ENCODE measurements at places on chromosomes 13 and 19.

GRCh38 chr13:78193846-78194245 is 275.2 kb upstream of the EDNRB start:
- DNase-seq: peak; percentile 79

DNA sequence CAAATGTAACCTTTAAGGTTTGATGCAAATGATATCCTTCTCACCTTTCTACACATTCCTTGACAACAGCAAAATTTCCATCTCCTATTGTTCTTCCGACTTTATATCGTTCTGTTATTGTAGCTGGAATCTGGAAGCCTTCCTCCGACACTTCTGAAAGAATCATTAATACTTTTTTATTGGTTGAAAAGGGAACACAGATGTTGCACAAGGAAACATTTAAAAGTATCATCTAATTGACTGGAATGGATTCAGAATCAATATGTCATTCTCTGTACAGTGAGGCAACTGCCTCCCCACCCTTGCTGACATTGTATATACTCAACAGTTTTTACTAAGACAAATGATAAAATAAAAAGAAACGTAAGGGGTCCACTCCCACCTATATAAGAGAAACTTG is 295.2 kb downstream of the DCLK1 start:
- no peak for DNase-seq

DNA sequence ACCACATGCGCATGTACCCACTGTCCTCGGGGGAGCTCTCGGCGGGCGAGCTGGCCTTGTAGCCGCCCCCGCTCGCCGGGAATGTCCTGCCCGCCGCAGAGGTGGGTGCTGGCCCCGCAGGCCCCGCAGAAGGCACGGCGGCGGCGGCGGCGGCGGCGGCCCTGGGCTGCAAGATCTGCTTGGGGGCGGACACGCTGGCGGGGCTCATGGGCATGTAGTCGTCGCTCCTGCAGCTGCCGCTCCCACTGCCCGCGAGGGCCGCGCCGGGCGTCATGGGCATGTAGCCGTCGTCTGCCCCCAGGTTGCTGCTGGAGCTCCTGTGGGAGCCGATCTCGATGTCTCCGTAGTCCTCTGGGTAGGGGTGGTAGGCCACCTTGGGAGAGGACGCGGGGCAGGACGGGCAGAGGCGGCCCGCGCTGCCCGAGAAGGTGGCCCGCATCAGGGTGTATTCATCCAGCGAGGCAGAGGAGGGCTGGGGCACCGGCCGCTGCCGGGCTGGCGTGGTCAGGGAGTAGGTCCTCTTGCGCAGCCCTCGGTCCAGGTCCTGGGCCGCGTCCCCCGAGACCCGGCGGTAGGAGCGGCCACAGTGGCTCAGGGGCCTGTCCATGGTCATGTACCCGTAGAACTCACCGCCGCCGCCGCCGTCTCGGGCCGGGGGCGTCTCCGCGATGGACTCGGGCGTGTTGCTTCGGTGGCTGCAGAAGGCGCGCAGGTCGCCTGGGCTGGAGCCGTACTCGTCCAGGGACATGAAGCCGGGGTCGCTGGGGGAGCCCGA is 2.4 kb downstream of the IRS2 start:
- no peak for DNase-seq

DNA sequence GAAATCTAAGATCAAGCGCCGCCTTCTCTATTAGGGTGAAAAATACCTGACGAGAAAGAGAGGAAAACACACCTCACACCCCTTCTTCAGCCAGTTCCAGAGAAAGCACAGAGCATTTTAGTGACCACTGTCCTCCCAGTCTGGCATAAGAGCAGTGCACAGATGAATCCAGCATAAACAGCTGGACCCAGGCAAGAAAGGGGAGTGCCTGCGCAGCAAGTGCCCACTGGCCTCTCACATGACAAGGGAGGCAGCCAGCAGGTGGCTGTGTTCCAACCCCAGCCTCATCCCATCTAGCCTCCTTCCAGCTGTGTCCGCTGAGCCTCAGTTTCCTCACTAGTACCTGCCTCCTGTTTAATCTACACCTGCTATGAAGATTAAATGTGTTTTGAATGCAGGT is 8.0 kb downstream of the MED26 start:
- no peak for DNase-seq

DNA sequence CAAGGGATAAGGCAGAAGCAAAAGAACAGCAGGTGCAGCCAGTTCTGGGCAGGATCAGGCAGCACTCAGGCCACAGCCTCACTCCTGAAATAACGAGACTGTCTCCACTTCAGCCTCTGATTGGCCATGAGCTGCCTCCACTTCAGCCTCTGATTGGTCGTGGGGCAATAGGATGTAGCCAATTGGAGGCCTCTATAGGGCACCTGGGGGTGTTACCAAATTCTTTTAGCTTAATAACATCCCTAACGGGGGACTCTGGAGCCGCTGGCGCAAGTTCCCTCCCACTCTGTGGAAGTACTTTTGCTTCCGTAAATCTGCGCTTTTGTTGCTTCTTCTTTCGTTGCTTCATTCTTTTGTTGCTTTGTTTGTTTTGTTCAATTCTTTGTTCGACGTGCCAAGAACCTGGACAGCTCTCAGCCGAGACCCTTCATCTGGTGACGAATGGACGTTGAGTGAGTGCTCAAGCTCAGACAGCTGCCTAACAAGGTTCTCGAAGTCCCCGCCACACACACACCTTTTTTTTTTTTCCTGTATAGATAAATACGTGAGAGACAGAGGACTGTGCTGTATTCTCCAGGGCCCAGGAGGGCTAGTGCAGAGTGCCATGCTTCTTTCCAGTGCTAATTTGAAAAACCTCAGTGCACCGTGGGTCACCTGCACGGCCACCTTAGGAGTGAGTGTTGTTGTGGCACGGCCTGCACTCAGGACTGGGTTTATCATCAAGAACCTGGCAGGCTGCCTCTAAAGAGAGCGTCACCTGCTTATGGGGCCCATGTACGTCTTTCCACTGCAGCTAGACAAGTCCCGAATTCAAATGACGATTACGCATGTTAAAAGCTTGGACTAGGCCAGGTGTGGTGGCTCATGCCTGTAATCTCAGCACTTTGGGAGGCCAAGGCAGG is 32.0 kb upstream of the TUBGCP3 start:
- DNase-seq: peak; percentile 50

DNA sequence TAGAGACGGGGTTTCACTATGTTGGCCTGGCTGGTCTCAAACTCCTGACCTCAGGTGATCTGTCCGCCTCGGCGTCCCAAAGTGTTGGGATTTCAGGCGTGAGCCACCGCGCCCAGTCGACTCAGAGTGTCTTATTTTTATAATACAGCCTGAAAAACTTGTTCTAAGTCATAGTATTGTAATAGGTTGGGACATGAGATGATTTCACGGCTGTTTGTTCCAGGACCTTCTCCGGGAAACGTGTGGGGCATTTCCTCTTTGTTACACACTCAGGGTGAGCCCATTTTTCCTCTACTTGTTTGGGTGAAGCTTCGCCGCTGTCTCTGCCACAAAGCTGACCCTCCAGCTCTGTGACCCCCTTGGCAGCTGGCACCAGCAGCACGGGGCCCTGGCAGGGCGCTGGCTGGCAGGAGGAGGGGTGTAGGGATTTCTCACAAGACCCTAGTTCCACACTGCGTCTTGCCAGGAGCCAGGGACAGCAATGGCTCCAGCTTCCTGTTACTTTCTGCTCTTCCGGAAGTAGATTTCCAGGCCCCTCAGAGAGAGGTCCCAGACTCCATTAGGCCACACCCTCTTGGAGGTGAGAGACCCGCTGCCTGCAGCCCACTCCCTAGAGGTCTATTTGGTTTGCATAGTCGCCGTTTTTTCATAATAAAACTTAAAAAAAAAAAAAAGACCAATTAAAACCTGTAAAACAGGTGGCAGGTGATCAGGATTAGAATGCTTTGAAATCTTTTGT is 15.6 kb downstream of the FGF21 start:
- no peak for DNase-seq

GRCh38 chr13:112828756-112829155 is 138.9 kb downstream of the ATP11A start:
- DNase-seq: no peak

- DNase-seq: no peak
These were observed 293.6 kb downstream of the OXGR1 start for GRCh38 chr13:96700657-96701056.

- DNase-seq: peak; percentile 85
These were observed 58.0 kb upstream of the CYSLTR2 start for GRCh38 chr13:48595431-48596429.

DNA sequence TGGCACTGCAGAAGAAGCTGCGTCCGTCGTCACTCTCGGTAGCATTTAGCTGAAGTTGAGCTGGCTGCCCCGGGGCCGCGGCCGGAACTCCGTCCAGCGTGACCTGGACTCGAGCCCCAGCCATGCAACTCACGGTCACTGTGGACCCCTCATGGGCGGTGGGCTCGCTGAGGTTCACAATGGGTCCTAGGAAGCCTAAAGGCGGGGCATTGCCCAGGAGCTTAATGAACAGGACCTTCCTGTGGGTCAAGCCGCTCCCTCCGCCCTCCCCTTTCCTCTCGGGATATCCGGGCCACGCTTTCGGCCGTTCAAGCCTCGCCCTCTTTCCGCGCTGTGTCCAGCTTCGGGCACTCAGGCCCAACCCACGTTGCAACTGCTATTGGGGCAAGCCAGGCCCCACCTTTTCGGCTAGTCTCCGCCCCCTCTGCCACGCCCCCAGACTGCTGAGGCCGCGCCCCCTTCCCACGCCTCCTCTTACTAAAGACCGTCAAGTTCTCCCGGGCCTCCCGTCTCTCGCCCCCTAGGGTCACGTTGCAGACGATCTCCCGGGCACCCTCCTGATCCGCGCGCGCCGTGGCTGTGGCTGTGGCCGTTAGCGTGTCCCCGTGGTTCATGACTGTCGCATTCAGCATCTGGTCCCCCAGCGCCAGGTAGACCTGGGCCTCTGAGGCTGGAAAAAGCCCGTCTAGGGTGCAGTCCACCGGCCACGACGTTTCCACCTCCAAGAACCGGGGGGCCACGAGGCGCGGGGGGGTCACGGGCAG is 1.4 kb upstream of the RAVER1 start:
- DNase-seq: peak; percentile 89

- peak; percentile 36 for DNase-seq
These were observed at the start of gene KANK2 for GRCh38 chr19:11197291-11198174. KANK2 (minus strand) TSS chr19:11197545; CDS start chr19:11194511, 3,034 bp downstream.

DNA sequence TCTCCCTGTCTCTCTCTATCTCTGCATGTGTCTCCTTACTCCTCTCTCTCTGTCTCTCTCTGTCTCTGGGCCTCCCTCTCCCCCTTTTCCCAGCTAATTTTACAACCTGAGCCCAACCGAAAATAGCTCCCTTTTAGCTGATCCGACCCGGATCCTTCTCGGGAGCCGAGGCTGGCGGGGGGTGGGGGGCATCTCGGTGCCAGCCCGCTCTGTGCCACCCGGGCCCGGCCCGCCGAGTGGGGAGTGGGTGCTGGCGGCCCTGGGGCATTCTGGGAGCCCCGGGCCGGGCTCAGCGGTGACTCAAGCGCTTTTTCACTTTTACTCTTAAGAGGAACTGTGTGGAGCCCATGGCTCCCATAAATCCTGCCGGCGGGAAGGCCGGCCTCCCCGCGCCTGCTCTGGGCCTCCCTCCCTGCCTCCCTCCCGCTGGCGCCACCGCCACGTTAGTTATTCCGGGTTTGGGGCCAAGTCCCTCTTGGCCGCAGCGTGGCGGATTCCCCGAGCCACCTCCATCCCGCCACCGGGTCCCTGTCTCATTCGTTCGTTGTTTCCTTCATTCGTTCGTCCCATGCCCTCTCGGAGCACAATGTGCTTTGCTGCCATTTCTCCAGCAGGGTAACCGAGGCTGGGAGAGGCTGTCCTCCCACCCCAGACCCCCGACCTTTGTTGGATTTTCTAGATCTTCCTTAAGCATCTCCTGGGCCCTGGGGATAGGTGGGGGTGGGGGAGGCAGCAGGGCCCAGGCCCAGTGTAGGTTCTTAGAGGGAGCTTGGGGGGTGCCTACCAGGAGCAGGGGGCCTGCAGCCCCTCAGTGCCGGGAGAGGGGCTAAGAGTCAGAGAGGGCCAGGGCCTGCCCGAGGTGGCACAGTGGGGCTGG is 3.2 kb downstream of the NFIC start:
- peak; percentile 33 for DNase-seq

DNA sequence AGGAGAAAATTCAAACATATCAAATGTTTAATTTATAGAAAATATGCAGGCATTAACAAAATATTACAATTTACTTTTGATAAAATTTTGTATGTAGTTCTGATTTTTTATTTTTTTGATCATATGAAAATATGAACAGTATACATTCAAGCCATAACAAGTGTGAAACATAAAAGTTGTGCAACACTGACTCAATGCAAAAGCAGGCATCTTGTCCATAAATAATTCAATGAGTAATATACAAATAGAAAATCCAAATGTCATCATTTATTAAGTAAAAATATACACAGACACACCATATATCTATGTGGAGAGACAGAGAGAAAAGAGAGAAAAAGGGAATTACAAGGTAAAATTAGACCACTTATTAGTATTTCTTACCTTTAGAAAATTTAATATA is 1183.9 kb downstream of the SLITRK1 start:
- DNase-seq: no peak

- no peak for DNase-seq
These were observed 298.2 kb downstream of the POU4F1 start for GRCh38 chr13:78305171-78305570.

DNA sequence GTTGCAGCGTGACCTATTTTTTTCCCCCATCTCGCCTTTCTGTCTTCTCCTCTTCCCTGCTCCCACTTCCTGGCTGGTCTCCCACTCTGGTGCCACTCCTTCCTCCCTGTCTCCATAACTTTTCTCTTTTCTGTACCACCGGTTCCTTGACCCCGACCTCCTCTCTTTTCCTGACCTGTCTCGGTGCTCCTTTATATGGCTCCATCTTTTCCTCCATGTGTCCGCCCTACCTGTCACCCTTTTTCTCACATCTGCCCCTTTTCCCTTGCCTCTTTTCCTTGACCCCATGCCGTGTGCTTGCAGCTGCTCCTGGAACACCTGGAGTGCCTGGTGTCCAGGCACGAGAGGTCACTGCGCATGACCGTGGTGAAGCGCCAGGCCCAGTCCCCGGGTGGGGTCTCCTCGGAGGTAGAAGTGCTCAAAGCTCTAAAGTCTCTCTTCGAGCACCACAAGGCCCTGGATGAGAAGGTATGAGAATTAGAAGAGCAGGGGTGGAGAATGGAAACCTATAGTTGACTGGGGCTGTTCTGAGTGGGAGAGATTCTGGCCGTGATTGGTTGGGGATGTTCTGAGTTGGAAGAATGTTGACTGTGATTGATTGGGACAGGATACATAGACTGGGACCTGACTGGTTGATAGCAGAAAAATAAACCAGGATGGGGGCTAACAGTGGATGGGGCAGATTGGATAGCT is 9.3 kb downstream of the PPFIA3 start:
- no peak for DNase-seq

- no peak for DNase-seq
These were observed 168.5 kb upstream of the OBI1 start for GRCh38 chr13:78827471-78827870.
